ENCODE measurements at places on chromosomes 1 and 21. TPM values are rescaled to one million over a fixed set of nuclear protein-coding genes. Genes with fewer than 3 reads are reported as not detected.

DNA sequence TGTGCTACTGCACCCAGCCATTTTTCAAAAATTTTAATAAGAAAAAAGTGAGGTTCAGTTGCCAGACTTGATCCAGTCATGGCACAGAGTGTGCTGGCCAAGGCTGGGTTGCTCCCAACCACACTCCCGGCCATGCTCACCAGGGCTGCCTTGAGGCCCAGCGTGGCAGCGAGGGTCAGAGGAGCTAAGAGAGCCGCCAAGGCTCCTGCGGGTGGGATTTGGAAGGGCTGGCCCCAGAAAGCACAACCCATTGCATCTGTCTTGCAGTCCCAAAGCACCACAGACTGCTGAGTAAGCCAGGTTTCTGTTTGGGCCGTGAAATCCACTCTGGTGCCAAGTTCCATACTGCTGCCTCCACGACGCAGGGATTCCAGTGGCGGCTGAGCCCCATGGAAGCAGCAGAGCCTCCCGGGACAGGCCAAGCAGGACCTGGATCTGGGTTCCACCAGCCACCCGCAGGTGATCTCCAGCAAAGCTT lies 22.6 kb downstream of the ZBTB17 start:
- no peaks in the 10 kb centered on the region for H3K27me3 ChIP-seq
- no peak overlapping the region for H3K27ac ChIP-seq
- no peaks in the 10 kb centered on the region for H3K36me3 ChIP-seq
- peak; percentile 27 for DNase-seq
- no peak overlapping the region for H3K4me3 ChIP-seq

GRCh38 chr1:168637350-168637991 lies 61.1 kb downstream of the XCL1 start:
- H3K27ac ChIP-seq, result no peak overlapping the region
- H3K4me3 ChIP-seq, result no peak overlapping the region
- DNase-seq, result no peak
- no peaks in the 10 kb centered on the region for H3K4me1 ChIP-seq

MIXL1 gene
- total RNA-seq, result 0.34 TPM

OR6K3 gene
- total RNA-seq, result not detected

AUNIP gene
- 0.46 TPM for total RNA-seq

GRCh38 chr1:217228689-217229088 lies 402.2 kb downstream of the GPATCH2 start:
- H3K36me3 ChIP-seq, result no peaks in the 10 kb centered on the region
- no peaks in the 10 kb centered on the region for H3K27me3 ChIP-seq
- H3K27ac ChIP-seq, result no peak overlapping the region
- H3K4me1 ChIP-seq, result no peaks in the 10 kb centered on the region
- no peak overlapping the region for H3K4me3 ChIP-seq
- no peak for DNase-seq

DNA sequence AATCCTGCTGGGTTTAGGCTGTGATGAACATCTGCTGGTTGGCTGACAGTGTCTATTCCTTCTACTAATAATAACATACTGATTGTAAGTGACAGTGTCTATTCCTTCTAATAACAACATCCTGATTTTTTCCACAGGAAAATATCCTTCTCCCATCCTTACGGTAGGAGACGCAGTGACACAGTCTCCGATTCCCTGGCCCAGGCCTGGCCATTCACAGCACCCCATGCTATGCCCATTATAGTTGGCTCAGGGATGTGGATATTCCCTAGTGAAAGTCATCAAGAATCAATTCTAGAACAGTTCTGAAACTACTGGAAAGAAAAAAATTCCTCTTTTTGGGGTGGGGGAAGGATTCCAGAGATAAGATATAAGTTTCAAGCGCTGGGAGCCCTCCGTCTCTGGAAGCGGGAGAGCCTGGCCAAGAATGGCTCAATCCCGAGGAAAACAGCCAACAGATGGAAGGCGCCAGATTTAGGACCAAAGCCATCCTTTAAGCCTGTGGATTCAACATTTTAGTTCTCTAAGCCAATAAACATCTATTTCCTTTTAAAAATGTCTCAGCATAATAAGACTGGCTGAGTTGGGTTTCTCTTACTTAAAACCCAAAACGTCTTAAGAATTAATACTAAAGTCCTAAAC lies 88.6 kb downstream of the GPATCH2 start:
- H3K36me3 ChIP-seq, result no peaks in the 10 kb centered on the region
- H3K4me3 ChIP-seq, result no peak overlapping the region
- no peaks in the 10 kb centered on the region for H3K4me1 ChIP-seq
- no peak for DNase-seq

DNA sequence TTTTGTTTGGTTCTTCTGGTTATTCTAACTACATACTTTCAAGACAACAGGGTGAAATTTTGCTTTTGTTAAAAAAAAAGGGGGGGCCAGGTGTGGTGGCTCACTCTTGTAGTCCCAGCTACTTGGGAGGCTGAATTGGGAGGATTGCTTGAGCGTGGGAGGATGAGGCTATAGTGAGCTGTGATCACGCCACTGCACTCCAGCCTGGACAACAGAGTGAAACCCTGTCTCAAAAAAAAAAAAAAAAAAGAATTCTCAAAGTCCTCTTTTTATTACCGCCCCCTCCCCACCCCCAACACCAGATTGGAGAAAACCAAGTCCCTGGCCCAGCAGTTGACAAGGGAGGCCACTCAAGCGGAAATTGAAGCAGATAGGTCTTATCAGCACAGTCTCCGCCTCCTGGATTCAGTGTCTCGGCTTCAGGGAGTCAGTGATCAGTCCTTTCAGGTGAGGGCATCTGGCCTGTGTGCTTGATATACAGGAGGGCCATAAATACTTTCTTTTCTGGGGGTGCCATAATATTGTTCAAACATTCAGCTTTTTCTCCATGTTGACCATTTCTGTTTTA lies 50.2 kb downstream of the LAMC2 start:
- H3K27ac ChIP-seq, result no peak overlapping the region
- H3K4me3 ChIP-seq, result no peak overlapping the region
- H3K27me3 ChIP-seq, result no peaks in the 10 kb centered on the region
- peaks cover 7% of the 10 kb centered on the region for H3K4me1 ChIP-seq
- no peak for DNase-seq

GRCh38 chr1:94259635-94260289 lies 22.4 kb upstream of the ARHGAP29 start:
- no peak for DNase-seq
- no peaks in the 10 kb centered on the region for H3K4me1 ChIP-seq
- no peak overlapping the region for H3K27ac ChIP-seq
- H3K4me3 ChIP-seq, result no peak overlapping the region
- H3K27me3 ChIP-seq, result no peaks in the 10 kb centered on the region
- H3K36me3 ChIP-seq, result no peaks in the 10 kb centered on the region

Measured in ovary (tissue), 10 donors.